ENCODE measurements at places on chromosomes 3 and 15.

GRCh38 chr3:188294823-188295487 lies 141.0 kb downstream of the LPP start:
- DNase-seq = peak; percentile 80

GRCh38 chr15:66581972-66582537 lies 16.3 kb upstream of the LCTL start:
- no peak for DNase-seq

DNA sequence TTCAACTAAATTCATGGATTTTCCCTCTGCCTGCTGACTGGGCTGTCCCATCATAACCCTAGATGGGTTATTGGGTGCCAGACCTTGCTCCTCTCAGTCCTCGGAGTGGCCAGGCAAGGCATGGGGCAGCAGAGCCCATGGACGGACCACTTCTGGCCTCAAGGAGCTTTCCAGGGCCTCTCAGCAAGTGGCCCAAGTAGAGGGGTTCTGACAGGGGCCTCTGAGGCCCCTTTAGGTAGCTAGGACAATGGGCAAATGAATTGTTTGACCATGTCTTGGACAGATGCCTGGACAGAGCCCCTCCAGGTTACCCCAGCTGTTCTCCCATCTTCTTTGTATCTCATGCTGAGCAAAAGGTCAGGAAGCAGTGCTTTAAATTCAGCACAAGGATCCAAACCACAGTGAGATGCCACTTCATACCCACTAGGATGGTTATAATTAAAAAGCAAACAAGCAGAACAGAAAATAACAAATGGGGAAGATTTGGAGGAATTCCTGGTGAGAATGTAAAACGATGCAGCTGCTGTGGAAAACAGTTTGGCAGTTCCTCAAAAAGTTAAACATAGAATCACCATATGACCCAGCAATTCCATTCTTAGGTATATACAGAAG lies 61.6 kb downstream of the SPSB4 start:
- DNase-seq = no peak

- no peak for DNase-seq
These were observed 427.0 kb upstream of the RARB start for GRCh38 chr3:25000971-25001591.

- DNase-seq = no peak
These were observed 8.5 kb upstream of the DAG1 start for GRCh38 chr3:49461443-49462171.

DNA sequence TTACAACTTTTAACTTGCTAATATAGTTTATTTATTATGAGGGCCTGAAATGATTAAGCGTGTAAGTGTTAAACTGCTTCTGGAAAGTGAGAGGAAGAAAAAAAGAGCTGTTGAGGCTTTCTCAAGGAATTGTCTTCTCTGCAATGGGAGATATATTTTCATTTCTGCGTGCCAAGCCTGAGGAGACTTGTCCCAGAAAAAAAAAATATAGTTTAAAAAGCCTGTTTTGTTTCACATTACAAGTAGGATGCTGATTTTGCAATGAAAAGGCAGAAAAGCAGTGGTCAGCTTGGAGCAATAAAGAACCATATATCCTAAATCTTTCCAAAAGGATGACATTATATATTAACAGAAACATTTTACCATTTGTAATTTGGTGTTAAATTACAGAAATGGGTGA lies 115.5 kb downstream of the GMNC start:
- no peak for DNase-seq

DNA sequence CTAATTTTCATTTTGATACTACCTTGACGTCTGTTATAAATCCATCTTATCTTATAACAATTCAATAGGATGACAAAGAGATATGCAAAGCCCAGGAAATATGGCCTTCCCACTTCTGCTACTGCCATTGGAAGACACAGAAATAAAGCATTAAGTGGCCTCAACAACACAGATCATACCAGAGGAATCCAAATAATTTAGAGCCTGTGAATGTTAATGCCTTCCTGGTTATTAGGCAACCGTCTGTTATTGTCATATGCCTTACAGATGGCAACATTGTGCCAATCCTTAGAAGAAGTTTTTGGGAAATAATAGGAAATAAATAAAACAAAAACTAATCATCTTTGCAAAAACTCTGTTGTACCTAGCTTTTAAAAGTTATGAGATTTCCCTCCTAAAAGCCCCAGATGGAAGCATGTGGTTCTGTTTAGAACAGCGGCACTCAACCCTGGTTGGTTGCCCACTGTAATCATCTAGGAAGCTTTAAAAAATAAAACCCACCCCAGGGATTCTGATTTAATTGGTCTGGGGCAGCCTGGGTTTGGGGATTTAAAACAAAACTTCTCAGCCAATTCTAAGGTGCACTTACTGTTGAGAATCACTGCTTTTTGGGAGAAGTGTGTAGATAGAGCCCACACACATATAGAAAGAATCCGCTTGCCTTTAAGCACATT lies 704.8 kb upstream of the CFAP20DC start:
- DNase-seq = no peak

- DNase-seq = no peak
These were observed 515.1 kb downstream of the GABRG3 start for GRCh38 chr15:27486051-27486450.

GRCh38 chr3:131386429-131387165 lies 5.0 kb downstream of the NUDT16 start:
- DNase-seq = no peak

DNA sequence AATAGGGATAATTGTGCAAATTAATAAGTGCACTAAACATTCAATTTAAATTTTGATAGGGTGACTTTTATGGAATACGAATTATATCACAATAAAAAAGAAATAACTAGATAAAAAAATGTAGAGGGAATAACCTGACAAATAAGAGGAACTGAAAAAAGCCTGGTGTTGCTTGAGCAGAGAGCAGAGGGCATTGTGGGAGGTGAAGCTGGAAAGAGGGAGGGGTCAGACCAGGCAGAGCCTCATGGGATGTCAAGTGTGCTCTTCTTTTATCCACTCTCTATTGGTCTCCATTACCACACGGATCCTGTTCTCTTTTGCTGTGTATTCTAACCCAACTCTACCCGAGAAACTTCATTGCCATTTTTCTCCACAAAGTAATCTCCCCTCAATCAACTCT lies 264.0 kb upstream of the CRBN start:
- no peak for DNase-seq

DNA sequence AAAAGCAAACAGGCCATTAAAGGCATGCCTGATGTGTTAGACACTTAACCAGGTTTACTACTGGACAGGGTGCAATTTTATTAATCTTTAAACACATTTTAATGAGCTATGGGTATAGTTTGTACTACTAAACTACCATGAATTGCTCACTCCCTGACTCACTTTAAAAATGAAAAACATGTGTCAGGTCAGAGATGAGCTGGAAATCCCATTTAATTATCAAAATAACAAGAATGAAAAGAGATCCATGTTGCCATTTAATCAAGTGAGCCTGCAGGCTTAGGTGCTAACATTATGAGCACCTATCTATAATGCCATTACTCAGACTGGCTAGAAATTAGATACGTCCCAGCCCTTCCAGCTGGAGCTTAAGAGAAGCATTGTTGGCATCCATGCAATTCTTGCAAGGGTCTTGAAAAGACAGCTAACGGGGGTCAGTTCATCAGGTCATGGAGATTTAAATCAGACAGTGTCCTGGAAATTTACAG lies 224.4 kb downstream of the THRB start:
- DNase-seq = no peak

DNA sequence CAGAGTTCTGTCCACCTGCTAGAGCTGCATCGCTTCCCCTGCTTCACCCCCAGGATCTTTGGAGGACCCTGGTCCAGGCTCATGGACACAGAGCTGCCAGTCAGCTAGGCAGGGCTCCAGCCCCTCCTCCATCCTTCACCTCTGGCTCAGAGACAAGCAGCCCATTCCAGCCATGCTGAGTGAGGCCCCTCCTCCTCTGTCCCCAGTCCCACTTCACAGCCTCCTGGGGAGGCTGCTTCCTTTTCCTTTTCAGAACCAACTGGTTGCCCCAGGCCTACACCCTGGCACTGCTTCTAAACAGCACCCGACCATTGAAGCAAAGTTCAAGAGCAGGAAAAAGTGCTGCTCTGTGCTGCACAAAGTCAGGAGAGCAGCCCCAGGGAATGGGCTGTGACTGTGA lies 22.2 kb downstream of the IQSEC1 start:
- no peak for DNase-seq

GRCh38 chr3:140206196-140207040 lies 271.4 kb downstream of the CLSTN2 start:
- DNase-seq = no peak

DNA sequence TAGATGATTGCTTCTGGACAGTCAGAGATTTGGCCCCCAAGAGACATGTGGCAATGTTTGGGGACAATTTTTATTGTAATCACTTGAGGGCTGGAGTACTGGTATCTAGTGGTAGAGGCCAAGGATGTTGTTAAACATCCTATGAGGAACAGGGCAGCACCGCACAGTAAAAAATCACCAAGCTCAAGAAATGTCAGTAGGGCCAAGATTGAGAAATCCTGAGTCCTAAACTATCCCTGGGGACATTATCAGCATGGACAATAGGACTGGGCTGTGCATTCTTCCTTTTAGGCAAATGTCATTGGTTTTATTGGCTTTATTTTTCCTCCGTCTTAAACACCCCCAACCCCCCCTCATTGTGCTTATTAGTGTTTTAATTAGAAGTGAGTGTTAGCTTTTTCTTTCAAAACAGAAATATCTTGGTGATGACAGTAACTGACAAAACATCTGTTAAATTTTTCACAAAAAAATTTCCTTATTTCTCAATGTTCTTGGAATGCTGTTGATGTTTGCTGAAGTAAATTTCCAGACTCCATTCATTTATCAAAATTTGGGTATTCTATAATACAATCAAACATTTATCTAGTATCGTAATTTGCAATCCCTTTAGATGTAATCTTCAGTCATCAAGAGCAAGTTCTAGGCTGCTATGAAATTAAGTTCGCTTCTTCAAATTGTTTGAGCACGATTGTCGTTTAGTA lies 944.4 kb downstream of the VGLL3 start:
- no peak for DNase-seq

- no peak for DNase-seq
These were observed 503.9 kb upstream of the NR2F2 start for GRCh38 chr15:95826412-95827195.

DNA sequence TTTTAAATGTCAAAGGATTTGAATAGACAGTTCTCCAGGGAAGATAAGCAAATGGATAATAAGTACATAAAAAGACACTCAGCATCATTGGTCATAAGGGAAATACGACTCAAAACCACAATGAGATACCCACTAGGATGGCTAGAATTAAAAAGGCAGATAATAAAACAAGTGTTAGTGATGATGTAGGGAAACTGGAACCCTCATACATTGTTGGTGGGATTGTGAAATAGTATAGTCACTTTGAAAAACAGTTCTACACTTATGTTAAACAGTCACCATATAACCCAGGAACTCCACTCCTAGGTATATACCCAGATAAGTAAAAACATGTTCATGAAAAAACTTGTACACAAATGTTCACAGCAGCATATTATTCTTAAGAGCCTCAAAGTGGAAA lies 72.5 kb downstream of the GPR156 start:
- no peak for DNase-seq

DNA sequence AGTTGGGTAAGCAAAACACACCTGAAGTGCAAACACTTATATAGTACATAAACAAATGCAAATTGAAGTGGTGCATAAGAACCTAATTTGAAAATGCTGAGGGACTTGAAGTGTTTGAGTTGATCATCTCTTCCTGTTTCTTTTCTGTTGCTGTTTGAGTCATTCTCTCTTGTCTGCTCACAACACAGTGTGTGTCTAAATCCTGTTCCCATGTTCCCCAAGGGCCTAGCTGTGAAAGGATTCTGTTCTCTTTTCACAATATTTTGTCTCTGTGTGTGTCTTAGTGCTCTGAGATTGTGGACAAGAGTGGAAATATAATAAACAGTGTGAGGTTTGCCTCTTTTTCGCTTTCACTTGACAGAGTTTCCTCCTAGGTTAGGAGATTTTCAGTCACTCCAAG lies 6.1 kb downstream of the CD96 start:
- no peak for DNase-seq

GRCh38 chr3:155190691-155191090 lies 102.8 kb downstream of the STRIT1 start:
- no peak for DNase-seq

GRCh38 chr3:77096145-77096544 lies 56.2 kb downstream of the ROBO2 start:
- DNase-seq = no peak

Data from HS-27A (cell line).